Activated CD8-positive, alpha-beta memory T cell treated with anti-CD3 and anti-CD28 coated beads, Interleukin-2, amount 10 ng/mL, durations not matched to agents 7 days and 5 days (primary cell): ENCODE measurements at places on chromosomes 12 and 14. TPM values are rescaled to one million over a fixed set of nuclear protein-coding genes. Genes with fewer than 3 reads are reported as not detected.
A peak's percentile ranks its signal among the peaks of the same experiment; 100 is the strongest.

BCL7A gene
- total RNA-seq = 2.9 TPM

DNA sequence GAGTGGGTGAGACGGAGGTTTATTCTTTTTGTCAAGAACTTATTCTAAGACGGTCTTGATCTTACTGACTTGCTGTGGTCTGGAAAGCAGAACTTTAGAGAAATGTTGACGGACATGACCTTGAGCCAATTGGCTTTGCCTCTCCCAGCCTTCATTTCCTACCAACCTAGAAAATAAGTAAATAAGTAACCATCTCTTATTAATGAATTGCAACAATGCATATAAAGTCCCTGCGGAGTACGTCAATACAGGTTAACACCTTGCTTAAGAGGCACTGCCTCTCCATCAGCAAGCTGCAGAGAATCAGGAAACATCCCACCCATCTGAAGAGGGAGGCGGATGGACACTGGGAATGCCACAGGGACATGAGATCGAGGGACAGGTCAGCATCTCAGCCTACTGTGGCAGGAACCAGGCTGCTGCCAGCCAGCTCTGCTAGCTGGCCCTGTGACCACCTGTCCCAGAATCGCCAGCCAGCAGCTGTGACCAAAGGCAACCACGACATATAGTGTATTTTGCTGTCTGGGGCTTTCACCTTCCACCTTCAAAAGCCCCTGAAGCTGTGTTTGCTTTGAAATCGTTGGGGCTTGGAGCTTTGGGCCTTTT is 208.3 kb downstream of the BCL11B start:
- H3K27ac ChIP-seq = no peak overlapping the region
- H3K4me1 ChIP-seq = peaks cover 7% of the 10 kb centered on the region
- peaks cover 9% of the 10 kb centered on the region for H3K27me3 ChIP-seq

DNA sequence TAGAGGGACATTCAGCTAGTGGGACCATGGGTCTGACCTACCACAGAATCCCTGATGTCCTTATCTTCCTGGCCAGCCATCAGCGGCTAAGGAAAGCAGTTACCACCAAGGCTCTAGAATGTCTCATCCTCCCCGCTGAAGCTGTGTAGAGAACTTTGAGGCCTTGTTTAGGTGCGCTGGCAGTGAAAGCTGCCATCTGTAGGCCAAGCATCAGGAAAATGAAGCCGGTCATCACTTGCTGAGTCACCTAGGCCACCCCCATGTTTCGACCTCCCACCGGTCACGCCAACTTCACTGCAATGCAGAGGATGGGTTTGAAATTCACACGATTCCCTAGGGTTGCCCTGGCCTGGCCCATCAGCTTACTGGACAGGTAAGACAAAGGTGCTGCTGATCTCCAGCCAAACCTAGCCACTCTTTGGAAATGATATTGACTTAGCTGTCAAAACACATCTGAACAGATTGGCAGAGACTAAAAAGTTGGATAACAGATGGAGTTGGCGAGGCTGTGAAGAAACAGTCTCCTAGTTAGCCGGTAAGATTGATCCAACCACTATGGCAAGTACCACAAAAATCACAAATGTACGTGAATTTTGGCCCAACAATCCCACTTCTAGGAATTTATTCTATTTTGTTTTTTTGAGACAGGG is 52.0 kb downstream of the NOS1 start:
- H3K4me1 ChIP-seq = no peaks in the 10 kb centered on the region
- DNase-seq = no peak
- no peaks in the 10 kb centered on the region for H3K36me3 ChIP-seq
- H3K4me3 ChIP-seq = no peak overlapping the region
- H3K27ac ChIP-seq = no peak overlapping the region
- no peaks in the 10 kb centered on the region for H3K27me3 ChIP-seq

DNA sequence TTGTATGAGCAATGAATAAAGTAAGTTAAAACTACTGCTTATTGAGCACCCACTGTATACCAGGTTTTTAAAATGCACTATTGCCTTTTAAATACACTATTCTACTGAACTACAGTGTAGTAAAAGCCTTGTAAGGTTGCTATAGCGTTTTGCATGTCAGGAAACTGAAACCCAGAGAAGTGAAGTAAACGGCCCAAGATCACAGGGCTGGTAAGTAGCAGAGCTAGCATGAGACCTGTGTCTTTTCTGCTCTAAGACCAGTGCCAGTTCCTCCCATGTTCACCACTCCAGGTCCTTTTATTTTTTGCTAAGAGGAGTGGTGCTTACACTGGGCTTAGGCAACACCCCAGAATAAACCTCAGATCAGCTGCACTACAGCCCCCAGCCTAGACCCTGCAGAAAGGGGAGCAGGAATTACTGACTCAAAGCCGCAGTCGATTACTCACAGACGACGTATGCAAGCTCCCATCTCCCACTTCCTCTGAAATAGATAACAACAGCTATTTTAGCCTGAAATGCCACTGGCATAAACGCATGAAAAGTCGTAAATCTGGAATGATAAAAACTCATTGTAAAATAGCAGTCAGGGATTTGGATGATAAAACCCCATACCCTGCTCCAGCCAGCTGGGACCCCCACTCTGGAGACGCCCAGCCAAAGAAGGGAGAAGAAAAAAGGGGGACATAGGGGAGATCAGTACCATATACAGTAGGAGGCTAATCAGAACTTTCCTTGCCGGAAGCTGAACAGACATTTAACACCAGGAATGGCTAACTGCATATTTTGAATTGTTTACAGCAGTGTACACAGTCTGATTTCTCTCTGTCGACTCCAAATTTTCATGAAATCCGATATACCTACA is 108.3 kb downstream of the NUAK1 start:
- no peak for DNase-seq
- H3K27me3 ChIP-seq = peaks cover 6% of the 10 kb centered on the region
- no peaks in the 10 kb centered on the region for H3K36me3 ChIP-seq

- peaks cover 3% of the 10 kb centered on the region for H3K4me1 ChIP-seq
- H3K27me3 ChIP-seq = peaks cover 34% of the 10 kb centered on the region
- no peaks in the 10 kb centered on the region for H3K36me3 ChIP-seq
- no peak overlapping the region for H3K27ac ChIP-seq
- H3K4me3 ChIP-seq = no peak overlapping the region
Measured at GRCh38 chr12:58916921-58917511, 3.3 kb downstream of the LRIG3 start.

- no peak for DNase-seq
- no peak overlapping the region for H3K4me3 ChIP-seq
- no peak overlapping the region for H3K27ac ChIP-seq
- no peaks in the 10 kb centered on the region for H3K4me1 ChIP-seq
Measured at GRCh38 chr14:39704594-39704993, 272.4 kb upstream of the FBXO33 start.

DNA sequence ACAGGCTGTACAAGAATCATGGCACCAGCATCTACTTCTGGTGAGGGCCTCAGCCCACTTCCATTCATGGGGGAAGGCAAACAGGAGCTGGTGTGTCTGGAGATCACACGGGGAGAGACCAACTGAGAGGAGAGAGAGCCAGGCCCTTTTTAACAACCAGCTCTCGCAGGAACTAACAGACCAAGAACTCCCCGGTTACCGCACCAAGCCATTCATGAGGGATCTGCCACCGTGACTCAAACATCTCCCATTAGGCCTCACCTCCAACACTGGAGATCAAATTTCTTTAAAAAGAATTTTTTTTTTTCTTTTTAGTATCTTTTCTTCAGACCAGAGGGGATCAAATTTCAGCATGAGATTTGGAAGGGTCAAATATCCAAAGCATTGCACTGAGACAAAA is 16.7 kb upstream of the AQP2 start:
- H3K27ac ChIP-seq = no peak overlapping the region
- DNase-seq = no peak
- no peaks in the 10 kb centered on the region for H3K36me3 ChIP-seq

- no peaks in the 10 kb centered on the region for H3K36me3 ChIP-seq
- H3K4me3 ChIP-seq = no peak overlapping the region
- peaks cover 17% of the 10 kb centered on the region for H3K27me3 ChIP-seq
- no peak overlapping the region for H3K27ac ChIP-seq
- DNase-seq = no peak
Measured at GRCh38 chr12:113405694-113406093, 2.0 kb upstream of the SDS start.

DNA sequence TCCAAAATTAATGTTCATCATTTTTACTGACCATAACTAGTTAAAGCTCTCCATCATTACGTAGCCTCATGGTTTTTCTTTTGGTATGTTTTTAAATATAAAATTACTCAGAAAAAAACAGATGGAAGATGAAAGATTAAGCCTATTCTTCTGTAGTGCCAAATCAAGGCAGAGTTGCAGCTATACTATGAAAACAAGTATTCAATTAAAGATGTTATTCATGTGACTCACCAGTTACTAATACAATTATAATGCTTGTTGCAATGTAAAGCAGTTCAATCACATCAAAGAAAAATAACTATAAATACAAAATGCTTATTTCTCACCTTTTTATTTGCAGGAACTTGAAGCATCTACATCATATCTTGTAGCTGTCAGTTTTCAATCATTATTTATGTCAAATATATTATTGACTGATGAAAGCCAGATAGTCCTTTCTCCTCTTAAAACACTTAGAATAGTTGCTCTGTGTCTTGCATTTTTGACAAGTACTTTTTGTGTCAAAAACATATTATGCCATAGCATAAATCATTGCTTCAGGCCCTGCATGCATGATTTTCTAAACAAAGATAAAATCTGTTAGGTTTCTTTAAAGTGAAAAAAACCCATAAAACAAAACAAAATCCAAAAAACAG is 36.0 kb upstream of the TRHDE start:
- no peaks in the 10 kb centered on the region for H3K36me3 ChIP-seq
- H3K27ac ChIP-seq = no peak overlapping the region
- no peak overlapping the region for H3K4me3 ChIP-seq
- H3K4me1 ChIP-seq = no peaks in the 10 kb centered on the region
- no peak for DNase-seq
- H3K27me3 ChIP-seq = no peaks in the 10 kb centered on the region

GRCh38 chr12:108768591-108769500 is 37.5 kb upstream of the CORO1C start:
- H3K27ac ChIP-seq = peak overlapping the region; percentile 43
- no peak overlapping the region for H3K4me3 ChIP-seq
- DNase-seq = no peak
